Foreskin keratinocyte (primary cell): ENCODE measurements at places on chromosomes 16 and 17. TPM values are rescaled to one million over a fixed set of nuclear protein-coding genes. Genes with fewer than 3 reads are reported as not detected.

GRCh38 chr17:28219771-28220170, 99.2 kb upstream of the TMEM97 start:
- DNase-seq, result no peak

DNA sequence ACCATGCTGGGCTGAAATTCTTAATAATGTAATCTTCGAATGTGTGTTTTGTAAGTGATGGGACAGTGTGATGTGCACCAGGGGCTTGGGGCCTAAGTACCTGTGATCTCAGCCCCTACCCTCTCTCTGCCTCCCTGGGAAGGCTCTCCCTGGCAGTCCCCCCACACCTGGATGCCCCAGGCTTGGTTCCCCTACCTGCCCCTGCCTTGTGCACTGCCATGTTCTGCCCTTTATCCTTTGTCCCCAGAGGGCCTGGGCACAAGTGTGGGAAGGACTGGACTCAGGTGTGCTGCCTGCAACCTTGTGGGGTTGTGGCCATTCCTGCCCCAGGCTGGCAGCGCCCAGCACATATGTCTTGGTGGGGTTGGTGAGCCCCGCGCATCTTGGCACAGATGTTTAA, 55.4 kb upstream of the CREBBP start:
- DNase-seq, result no peak

DNA sequence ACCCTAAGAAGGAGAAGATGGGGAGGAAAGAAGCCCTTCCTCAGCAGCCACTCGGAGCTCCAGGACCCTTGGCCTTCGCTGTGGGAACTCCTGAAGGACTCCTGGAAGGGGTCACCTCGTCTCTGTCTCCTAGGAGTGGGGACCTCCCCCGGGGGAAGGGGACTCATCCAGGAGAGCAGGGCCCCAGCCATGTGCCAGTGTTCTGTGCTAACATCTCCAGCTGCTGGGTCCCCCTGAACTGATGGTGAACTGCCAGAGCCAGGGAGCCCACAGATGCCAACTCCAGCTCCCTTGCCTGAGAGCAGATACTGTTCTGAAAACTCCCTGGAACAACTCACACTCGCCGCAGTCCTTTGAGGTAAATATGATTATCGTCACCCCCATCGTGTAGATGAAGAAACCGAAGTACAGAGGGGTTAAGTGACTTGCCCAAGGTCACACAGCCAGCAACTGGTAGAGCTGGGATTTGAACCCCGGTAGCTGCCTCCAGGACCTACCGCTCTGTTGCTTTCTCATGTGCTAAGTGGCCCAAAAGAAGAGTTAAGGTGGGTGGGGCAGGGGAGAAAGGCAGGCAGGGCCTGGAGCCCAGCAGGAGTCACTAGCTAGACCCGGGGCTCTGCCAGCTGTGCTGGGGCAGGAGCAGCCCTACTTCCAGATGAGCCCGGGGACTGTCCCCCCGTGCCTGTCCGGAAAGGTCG, 10.5 kb downstream of the TIMM22 start:
- no peak for DNase-seq

- peak; percentile 17 for DNase-seq
Observed at GRCh38 chr16:17469741-17470181, 999 bp downstream of the XYLT1 start.

DNA sequence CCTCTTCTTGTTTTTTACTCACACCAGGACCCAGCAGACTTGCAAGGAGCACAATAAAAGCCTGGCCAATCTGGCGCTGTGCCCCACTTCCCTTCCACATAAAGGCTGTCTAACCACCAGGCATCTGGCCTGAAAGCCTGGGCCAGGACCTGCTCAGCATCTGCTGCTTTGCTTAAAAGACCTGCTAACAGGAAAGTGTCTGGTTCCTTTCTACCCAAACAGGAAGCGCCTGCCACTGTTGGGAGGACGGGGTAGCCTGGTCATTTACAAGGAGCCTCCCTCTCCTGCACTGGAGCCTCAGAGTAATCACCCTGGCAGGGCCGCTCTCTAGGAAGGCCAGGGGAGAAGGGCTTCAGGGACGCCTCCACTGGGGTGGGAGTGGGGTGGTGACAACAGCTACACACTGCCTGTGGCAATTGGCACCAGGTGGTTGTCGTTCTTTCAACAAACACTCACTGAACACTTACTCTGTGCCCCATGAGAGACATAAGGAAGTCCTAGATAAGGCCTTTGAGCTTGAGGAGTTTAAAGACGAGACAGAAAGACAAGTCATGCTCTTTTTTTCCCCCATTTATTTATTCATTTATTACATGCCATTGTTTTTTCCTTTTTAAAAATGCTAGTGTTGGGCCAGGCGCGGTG, 6.3 kb upstream of the MMP28 start:
- DNase-seq, result no peak

Gene TGFB1I1
- 18.2 and 19.7 TPM in 2 replicates for total RNA-seq

Gene CBX8
- total RNA-seq, result 2.9 and 4.5 TPM in 2 replicates

Gene RHBDL1
- total RNA-seq, result 1.3 and 2.0 TPM in 2 replicates
